ENCODE measurements at places on chromosomes 16 and 17. TPM values are rescaled to one million over a fixed set of nuclear protein-coding genes. Genes with fewer than 3 reads are reported as not detected.

LRRC46 gene
- total RNA-seq: 0.86 TPM

ERN1 gene
- total RNA-seq: 131 TPM

CLEC19A gene
- not detected for total RNA-seq

IFI35 gene
- total RNA-seq: 82.7 TPM

PRR15L gene
- not detected for total RNA-seq

TEN1 gene
- total RNA-seq: 19.1 TPM

CNTD1 gene
- not detected for total RNA-seq

CDH13 gene
- not detected for total RNA-seq

GRB7 gene
- 0.36 TPM for total RNA-seq

ZNF750 gene
- not detected for total RNA-seq

MYH8 gene
- total RNA-seq: not detected

TAC4 gene
- not detected for total RNA-seq

Data from natural killer cell treated with Interleukin-12 subunit alpha and Interleukin-12 subunit beta and Interleukin-15 and Interleukin-18, amount 100 ng/mL, for 72 hours (primary cell).